AG10803 (cell line): ENCODE measurements at places on chromosomes 12 and 14.

DNA sequence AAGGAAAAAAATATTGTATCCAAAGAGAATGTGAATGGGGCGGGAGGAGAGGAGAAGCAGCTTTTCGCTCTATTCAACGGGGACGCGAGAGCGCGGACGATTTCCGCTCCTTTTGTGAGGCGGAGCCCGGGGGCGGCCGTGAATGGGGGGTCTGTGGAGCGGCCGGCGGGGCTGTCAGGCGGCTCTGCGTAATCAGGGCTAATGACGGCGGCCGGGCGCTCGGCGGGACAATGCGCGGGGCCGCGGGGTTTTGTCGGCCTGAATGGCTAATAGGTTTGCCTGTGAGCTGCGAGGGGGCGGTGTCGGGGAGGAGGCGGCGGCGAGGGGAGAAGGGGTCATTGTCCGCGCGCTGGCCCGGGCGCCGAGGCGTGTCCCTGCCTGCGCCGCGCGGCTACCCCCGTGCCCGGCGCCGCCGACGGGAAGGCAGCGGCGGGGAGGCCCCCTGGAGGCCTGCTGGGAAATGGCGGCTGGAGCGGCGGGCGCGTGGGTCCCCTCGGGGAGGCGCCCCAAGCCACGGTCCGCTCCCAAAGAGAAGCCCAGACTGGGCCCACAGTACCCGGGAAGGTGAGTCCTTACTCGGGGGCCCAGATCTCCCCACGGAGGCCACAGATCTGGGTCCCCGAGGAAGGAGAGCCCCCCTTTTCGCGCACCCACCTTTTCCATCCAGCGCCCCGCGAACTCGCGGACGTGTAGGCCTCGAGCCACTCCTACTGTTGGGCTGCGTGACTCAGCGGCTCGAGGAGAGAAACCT, 6.0 kb downstream of the SIX6 start:
- no peak for DNase-seq

GRCh38 chr14:94079891-94080620, 946 bp downstream of the DDX24 start:
- peak; percentile 47 for DNase-seq

DNA sequence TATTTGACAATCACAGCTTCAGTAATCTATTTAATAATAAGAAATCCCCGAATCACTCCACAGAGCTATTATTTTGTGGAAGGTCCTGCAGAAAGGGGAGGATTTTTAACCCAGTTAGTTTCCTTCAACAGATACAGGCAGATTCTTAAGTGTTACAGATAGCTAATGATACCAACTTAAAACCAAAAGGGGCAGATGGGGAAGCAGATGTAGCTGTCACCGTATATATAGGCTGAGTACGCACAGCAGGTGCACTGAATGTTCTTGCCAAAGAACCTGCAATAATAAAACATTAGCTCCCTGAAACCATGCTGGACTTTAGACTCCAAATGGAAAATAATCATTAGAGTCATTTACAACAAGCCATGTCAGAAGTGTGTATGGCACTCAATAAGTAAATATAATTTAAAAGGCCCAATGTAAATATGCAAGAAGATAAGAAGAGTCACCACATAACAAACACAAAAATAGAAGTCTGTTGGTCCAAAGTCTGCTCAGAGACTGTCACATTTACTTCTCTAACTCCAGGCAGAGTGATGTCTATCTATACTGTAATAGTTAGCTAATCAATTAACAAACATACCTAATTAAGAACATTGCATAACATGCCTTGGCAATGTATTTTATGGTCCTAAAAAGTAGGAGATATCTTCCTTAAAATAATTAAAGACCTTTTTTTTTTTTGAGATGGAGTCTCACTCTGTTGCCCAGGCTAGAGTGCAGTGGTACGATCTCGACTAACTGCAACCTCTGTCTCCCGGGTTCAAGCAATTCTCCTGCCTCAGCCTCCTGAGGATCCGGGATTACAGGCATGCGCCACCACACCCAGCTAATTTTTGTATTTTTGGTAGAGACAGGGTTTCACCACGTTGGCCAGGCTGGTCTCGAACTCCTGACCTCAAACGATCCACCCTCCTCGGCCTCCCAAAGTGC, 78.8 kb downstream of the SEC23A start:
- no peak for DNase-seq

DNA sequence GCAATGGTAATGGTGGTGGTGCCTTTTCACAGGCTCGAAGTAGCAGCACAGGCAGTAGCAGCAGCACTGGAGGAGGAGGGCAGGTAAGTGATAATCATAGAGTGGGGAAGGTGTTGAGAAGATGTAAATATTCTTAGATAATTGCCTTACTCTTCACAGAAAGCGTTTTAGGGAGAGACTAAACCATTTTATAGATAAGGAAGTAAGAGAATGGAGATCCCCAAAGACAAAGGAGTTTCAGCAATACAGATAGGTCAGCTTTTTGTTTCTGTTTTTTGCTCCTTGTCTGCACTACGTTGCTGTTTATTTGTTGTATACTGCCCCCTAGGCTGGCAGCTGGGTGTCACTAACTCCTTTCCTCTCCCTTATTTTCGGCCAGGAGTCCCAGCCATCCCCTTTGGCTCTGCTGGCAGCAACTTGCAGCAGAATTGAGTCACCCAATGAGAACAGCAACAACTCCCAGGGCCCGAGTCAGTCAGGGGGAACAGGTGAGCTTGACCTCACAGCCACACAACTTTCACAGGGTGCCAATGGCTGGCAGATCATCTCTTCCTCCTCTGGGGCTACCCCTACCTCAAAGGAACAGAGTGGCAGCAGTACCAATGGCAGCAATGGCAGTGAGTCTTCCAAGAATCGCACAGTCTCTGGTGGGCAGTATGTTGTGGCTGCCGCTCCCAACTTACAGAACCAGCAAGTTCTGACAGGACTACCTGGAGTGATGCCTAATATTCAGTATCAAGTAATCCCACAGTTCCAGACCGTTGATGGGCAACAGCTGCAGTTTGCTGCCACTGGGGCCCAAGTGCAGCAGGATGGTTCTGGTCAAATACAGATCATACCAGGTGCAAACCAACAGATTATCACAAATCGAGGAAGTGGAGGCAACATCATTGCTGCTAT, 2.0 kb downstream of the SP1 start:
- peak; percentile 80 for DNase-seq

DNA sequence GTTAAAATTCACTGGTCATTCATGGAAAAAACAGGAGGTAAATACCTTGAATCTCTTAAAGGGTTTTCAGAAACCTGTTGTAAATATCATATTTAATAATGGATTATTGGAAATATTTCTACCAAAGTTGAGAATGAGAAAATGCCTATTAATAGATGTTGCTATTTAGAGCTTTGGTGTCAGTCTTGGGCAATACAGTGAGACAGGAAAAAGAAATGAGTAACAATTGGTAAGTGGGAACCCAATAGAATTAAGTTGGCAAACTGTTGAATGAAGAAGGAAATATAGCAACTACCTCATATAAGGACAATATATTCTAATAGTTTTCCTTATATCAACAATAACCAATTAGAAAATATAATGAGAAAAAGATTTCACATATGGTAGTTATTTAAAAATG, 78.0 kb downstream of the ATF7IP start:
- peak; percentile 49 for DNase-seq

DNA sequence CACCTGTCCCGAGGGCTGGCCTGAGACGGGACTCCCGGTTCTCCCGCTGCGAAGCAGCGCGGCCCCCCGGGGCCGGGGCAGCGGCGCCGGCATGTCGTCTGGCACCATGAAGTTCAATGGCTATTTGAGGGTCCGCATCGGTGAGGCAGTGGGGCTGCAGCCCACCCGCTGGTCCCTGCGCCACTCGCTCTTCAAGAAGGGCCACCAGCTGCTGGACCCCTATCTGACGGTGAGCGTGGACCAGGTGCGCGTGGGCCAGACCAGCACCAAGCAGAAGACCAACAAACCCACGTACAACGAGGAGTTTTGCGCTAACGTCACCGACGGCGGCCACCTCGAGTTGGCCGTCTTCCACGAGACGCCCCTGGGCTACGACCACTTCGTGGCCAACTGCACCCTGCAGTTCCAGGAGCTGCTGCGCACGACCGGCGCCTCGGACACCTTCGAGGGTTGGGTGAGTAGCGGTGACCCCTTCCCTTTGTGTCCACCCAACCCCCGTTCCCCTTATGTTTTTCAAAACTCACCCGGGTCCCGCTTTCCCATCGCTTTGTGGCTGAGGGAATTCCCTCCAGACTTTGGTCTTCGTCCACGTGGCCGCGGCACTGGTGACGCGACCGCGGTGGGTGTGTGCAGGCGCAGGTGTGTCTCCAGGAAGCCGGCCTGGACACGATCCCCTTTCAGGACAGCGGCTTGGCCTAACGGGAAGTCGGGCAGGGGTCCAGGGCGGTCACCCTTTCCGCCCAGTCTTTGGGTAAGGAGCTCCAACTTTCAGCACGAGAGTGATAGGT, 826 bp downstream of the PRKCH start:
- no peak for DNase-seq

GRCh38 chr12:52251367-52252051, 18.5 kb downstream of the KRT7 start:
- no peak for DNase-seq

- no peak for DNase-seq
Observed at GRCh38 chr14:67060546-67060945, 128.7 kb upstream of the GARIN2 start.

DNA sequence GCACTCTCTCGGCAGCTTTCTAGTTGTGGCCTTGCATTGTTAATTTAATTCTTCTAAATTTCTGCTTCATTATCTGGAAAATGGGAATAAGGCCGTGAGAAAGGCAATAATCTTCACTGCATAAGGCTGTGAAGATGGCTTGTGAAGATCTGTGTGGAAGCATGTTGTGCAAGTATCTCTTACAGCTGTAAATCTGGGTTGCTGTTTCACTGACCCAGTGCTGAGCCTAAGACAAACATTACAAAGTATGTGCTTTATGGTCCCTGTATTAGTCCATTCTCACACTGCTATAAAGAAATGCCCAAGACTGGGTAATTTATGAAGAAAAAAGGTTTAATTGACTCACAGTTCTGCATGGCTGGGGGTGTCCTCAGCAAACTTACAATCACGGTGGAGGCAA, 101.0 kb upstream of the PTPRR start:
- no peak for DNase-seq

GRCh38 chr12:116393255-116393654, 115.8 kb upstream of the MED13L start:
- DNase-seq = no peak

GRCh38 chr12:56389412-56389811, 26.8 kb upstream of the APOF start:
- DNase-seq = no peak

DNA sequence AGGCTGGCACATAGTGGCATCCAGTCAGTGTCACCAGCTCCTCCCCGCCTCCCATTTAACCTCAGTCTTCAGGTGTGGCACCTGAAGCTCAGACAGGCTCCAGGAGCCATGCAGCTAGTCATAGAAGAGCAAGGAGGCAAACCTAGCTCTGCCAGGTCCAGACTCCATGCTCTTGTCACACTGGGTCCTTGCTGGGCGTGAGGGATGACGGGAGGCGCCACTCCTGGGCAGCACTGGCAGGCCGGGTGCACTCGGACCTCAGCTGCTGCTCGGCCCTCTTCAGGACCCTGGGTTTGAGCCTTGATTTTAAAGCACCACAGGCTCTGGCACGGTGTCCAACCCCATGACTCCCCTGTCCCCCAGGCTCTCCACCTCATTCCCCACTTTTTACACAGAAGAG, 24.1 kb downstream of the ITPK1 start:
- DNase-seq = no peak

- no peak for DNase-seq
Observed at GRCh38 chr14:36771028-36771640, 109.5 kb downstream of the PAX9 start.

- DNase-seq = no peak
Observed at GRCh38 chr12:108181095-108181454, 52.0 kb downstream of the WSCD2 start.

DNA sequence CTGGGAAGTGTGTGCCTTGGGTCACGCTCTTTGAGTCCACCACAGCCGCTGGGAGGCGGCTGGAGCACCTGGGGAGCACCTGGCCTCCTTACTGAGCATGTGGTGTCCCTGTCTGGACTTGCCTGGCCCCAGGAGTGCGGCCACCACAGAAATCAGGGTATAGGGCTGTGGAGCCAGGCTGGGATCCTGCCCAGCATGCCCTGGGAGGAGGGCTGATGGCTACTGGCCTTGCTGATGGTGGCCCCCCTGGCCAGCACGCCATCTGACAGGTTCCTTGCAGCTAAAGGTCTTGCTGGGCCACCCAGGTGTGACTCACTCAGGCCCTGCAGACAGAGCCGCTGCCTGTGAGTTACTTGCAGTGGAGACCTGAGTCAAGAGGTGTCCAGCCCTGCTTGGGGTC, 6.0 kb downstream of the ULK1 start:
- DNase-seq = no peak

- DNase-seq = no peak
Observed at GRCh38 chr12:102542816-102543440, 62.6 kb upstream of the IGF1 start.

DNA sequence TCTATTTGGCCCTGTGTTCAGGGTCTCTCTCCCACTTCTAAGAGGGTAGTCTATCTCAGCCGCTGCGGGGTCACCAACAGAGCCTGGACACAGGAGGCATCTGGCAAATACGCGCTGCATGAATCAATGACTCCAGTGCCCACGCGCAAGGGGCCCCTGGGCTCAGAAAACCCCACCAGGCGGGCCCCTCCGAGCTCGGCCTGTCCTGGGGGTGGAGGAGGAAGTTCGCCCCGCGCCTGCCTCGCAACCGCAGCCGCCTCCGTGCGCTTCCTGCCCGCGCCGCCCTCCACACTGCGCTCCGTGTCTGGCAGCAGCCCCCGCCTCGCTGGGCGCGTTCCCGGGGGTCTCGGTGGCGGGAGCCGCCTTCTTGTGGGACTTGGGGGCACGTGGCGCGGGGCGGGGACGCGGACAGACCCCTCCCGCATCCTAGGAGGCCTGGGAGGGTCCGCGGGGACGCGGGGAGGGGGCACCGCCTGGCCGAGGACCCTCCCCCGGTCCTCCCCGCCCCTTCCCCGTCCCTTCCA, 811 bp upstream of the FBRSL1 start:
- DNase-seq = no peak
